ENCODE measurements at places on chromosomes 2 and 18.

GRCh38 chr2:43563679-43564078 is 32.2 kb downstream of the THADA start:
- peak; percentile 23 for DNase-seq

DNA sequence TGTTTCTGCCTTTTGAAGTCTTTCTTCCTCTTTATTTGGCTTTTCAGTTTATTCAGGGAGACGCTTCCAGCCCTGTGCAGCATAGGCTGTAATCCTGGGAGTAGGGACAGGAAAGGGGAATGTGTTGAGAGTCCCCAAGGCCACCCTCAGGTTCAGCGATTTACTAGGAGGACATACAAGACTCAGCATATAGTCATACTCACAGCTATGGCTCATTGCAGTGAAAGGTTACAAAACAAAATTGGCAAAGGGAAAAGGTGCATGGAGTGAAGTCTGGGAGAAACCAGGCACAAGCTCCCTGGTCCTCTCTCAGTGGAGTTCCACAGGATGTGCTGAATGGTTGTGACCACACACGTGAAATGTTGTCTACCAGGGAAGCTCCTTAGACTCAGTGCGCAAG is 49.6 kb upstream of the ZNF638 start:
- peak; percentile 4 for DNase-seq

DNA sequence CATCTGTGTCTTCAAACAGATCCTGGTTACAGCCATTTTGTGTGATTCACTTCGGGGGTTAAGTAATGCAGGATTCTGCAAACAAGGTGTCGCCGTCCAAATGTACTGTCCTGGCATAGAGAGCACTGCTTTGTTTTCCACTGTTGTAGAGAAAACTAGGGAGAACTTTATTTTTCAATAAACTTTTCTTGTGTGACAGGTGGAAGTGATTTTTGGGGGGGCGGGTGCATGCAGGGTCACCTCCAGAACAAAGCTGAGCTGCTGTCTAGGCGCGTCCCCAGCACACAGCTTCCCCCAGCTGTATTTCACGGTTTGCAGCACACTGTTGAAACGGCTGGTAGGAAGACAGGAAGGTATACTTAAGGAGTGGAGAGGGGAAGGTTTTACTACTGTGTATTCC is 200.6 kb downstream of the MGAT5 start:
- DNase-seq = no peak

- DNase-seq = no peak
These were observed 273.1 kb downstream of the LRATD1 start for GRCh38 chr2:14905571-14905970.

- peak; percentile 65 for DNase-seq
These were observed 44.3 kb downstream of the SERTAD2 start for GRCh38 chr2:64609227-64609941.

DNA sequence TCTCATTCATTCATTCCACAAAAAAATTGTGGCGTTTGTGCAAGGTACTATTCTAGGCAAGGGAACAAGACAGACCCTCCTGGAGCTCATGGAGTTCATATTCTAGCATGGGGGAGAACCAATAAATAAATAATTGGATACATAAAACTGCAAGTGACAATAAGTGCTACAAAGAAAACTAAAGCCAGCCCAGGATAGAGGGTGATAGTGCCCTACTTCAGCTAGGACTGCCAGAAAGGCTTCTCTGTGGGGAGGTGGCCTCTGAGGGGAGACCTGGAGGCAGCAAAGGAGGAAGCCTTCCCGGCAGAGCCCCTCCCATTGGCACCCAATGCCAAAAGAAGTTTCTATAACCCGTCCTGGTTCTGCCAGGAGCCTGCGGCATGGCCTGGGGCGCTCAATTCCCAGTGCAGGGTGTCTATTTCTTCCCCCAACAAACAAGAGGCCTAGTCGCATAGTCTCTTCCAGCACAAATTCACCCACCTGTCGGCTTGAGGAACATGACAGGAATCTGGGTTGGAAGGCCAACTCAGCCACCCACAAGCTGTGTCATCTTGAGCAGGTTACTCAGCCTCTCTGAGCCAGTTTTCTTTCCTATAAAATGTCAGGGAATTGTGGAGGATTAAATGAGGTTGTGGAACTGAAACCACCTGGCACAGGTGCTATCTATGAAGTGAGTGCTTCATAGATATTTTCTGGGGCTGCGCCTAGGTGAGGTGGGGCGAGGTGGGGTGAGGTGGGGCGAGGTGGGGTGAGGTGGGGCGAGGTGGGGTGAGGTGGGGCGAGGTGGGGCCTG is 94.3 kb downstream of the ZFP36L2 start:
- no peak for DNase-seq

- DNase-seq = peak; percentile 78
These were observed 34.9 kb downstream of the RAB10 start for GRCh38 chr2:26068602-26069298.
